ENCODE measurements at places on chromosomes 2 and 18.

GRCh38 chr2:76826691-76827090 is 695.5 kb downstream of the LRRTM4 start:
- DNase-seq = no peak

DNA sequence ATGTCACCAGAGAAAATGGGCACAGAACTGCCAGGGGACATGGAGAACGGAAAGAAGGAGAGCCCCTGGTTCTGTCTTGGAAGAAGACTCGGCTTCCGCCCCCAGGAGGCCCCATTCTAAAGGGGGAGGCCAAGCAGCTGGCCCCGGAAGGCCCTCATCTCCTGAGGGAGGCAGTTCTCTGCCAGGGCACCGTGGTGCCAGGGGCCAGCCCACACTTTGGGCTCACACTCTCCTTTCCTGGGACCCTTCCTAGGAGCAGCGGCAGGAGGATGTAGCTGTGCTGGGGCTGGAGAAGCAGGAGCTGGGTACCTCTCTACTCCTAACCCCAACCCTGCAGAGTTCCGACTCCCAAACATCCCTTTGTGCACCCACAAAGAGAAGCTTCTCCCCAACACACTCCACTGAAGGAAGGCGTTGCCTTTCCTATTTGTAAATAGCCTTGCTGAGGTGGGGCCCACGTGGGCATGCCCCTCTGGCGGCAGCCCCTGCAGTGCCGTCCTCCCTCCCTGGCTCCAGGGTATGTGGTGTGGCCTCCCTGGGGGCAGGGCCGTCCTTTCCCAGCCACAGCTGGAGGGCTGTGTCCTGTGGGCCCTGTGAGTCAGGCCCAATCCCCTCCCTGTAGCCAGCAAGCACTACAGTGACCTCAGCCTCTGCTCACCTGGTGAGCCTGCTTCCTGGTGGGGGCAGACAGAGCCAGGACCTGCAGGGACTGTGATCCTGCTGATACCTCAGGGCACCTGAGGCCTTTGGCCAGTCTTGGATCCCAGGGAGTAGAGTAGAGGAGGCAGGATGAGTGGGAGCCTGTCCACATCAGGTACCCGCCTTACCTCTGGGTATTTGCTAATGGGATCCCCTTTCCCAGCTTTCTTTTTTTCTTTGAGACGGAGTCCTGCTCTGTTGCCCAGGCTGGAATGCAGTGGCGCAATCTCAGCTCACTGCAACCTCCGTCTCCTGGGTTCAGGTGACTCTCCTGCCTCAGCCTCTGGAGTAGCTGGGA is 26.6 kb downstream of the ZFP36L2 start:
- no peak for DNase-seq

GRCh38 chr2:230868947-230869913 is 4.5 kb downstream of the ITM2C start:
- no peak for DNase-seq

- DNase-seq = peak; percentile 31
Observed at GRCh38 chr2:191029280-191029950, 15.4 kb upstream of the STAT1 start.

GRCh38 chr2:239566162-239566994 is 165.6 kb upstream of the HDAC4 start:
- no peak for DNase-seq

GRCh38 chr18:36200354-36200771 is 13.1 kb downstream of the MOCOS start:
- DNase-seq = no peak

DNA sequence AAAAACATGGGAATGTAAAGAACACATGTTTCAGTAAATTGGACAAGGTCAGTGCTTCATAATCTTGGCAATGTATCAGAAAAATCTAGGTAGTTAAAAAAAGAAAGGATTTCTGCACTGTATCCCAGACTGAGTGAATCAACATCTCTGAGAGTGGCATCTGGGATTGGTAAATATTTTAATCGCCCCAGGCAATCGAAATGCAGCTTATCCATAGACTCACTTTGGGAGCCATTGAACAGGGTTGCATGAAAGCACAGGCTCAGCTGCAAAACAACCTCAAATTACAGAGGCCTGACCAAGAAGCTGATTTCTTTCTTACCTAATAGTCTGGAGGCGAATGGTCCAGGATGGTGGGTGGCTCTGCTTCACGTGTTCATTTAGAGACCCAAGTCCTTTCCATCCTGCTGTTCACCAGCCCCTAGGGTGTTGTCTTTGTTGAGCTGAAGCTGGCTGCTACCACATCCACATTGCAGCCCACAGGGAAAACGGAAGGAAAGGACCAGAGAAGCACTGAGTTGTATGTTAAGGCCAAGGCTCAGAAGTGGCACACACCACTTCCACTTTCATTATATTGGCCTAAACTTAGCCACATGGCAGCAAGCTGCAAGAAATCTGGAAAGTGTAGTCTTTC is 59.0 kb downstream of the MOGAT1 start:
- no peak for DNase-seq

DNA sequence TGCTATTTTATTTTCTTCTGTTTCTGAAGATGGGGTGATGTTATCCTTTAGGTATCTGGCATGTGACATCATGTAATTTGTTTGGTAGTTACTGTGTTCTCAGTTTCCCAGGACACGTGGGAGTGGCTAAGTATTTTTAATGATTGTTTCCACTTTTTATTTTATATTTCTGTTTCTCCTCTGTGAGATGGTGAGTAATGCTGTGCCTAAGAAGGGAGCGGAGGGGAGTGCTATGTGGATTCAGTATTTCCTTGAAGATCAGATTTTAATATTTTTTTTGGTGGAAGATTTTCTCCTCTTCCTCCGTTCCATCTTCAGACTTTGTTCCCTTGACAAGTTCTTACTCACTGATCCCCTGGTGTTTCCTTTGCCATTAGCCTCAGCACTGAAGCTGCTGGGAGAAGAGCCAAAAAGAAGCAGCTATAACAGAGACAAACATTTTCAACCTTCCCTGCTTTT is 180.0 kb upstream of the MMADHC start:
- DNase-seq = no peak

- DNase-seq = no peak
Observed at GRCh38 chr2:599601-600000, 77.6 kb downstream of the TMEM18 start.

GRCh38 chr2:159933040-159933726 is 129.2 kb downstream of the PLA2R1 start:
- DNase-seq = no peak

DNA sequence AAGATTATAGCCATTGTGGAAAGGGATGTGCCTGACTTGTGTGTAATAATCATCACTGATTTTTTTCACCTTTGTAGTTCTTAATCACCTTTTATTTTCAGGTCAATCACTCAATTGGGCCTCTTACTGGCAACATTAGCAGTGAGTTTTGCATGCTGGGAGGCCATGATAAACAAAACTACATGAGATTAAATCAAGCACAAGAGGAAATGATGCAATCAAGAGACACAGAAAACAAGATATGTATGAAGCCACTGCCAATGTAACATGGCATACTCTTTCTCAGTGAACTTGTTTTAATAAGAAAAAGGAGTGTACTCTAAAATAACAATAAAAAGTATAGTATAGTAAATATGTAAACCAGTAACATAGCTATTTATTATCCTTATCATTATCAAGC is 69.9 kb upstream of the FSIP2 start:
- no peak for DNase-seq

GRCh38 chr2:31522786-31523185 is 58.0 kb downstream of the SRD5A2 start:
- DNase-seq = no peak

GRCh38 chr2:201955231-201955630 is 78.4 kb upstream of the FZD7 start:
- no peak for DNase-seq

- no peak for DNase-seq
Observed at GRCh38 chr2:102585847-102586404, 33.4 kb upstream of the SLC9A2 start.

DNA sequence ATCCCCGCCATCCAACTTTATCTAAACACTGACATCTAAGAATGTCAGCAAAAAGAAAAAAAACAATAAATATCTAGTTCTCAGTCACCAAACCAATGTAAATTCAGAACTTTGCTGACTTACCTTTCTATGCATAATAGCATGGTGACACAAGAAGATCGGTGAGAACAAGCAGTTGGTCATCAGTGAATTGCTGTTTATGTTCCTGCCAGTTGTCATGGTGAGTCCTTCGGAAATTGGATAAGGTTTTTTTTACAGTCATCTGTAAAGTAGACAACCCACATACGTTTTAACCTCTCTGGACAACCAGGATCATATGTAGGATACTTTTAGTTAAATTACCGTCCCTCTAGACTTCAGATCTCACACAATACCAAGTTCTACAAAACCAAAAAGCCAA is 6.2 kb upstream of the GPR75 start:
- no peak for DNase-seq

DNA sequence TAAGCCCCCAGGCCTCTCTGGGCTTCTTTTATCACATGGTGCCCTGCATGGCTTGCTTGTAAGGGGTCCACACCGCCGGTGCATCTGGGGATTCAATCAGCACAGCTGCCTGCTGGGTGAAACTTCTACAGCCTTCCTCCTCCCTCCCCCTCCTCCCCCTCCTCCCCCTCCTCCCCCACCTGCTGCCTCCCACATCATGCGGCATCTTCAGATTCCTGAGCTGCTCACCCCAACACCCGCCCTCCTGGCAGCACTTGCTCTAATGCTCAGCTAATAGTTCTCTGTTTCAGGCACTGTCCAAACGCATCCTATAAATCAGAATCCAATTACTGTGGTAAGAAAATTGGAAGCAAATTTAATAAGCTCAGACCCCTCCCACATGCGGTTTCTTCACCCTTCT is 150.7 kb downstream of the GALNT14 start:
- DNase-seq = no peak

GRCh38 chr18:41674506-41674905 is 280.5 kb upstream of the PIK3C3 start:
- DNase-seq = no peak
